ENCODE measurements at places on chromosomes 12 and 14.

DNA sequence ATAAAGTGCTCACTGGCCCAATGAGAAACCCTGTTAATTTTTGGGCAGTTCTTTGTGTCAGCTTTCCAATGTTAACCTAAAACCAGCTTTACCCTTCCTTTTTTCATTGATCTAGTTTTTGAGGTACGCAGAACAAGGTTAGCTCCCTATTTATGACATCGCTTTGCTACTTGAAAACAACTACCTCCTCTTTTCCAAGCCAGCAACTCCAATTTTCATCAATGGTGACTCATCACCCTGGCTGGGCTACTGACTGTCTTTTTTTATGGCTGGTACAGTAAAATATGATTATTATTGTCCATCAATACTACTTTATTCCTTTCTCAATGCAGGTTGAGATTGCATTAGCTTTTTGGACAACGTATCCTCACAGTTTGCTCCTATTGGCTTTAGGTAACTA, 22.5 kb upstream of the AKAP6 start:
- DNase-seq, result no peak

DNA sequence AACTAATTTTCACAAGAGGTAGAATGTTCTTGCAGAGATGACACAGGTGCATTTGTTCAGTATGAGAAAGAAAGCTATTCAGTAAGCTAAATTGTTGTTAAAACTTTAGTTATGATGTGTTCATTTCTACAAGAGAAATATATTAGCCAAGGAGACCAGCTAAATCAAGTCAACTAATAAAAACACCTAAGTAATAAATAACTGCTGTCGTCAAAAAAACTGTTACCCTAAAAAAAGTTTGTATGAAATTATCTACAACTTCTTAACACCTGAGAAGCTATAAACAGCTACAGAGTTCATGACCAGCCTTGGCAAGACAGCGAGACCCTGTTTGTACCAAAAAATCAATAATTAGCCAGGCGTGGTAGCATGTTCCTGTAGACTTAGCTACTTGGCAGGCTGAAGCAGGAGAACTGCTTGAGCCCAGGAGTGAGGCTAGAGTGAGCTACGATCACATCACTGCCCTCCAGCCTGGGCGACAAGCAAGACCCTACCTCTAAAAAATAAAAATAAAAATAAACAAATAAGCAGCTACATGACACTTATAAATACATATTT, 67.6 kb upstream of the AP4S1 start:
- DNase-seq, result no peak

DNA sequence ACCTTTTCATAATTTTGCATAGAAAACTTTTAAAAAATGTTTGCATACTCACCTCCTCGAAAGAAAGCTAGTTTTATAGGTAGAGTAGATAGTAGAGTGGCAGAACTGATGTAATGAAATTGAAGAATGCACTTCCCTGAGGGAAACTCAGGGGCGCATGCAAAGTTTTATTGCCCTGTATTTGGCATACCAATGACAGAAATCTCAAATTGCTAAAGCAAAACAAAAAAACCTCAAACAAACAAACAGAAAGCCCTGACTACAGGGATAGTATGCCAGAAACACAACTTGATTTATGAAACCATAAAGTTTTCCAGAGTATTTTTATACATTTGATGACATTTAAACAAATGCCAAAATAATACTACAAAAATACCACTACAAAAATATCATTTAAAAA, 1.8 kb downstream of the RASSF9 start:
- peak; percentile 30 for DNase-seq

DNA sequence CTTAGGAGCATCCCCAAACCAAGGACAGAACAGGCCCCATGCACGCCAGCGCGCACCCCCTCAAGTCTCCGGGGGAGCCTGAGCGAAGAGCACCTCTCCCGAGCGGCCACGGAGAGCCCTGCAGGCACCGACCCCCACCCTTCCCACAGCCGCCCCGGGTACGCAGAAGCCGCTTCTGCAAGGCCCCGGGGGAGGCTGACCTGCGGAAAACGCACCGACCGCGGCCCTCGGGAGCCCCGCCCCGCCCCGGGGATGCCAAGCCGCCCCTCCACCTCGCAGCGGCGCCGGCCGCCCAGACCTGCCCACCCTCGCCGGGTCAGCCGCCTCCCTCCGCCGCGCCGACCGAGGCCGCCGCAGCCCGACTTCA, 385 bp downstream of the CAPRIN2 start:
- no peak for DNase-seq

GRCh38 chr12:42660968-42661937, 71.7 kb upstream of the PRICKLE1 start:
- no peak for DNase-seq

- peak; percentile 35 for DNase-seq
Measured at GRCh38 chr12:58176296-58176869, 235.0 kb downstream of the ATP23 start.

DNA sequence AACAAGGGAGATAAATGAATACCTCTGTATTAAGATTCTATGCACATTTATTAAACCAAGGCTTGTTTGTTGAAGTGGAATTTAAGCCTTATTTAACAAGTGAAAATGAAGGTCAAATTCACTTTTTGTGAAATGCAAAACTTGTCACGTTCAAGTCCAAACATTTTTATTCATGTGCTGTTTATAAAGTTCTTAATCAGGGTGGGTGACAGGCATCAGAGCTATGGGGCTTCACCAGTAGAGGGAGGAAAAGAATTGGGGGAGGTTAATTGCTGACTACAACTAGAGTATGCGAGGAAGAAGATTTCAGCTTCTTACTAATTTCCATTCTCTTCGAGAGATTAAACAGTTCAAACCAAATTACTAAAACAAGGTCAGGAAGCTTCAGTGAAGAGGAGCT, 9.7 kb downstream of the MOK start:
- DNase-seq, result no peak

DNA sequence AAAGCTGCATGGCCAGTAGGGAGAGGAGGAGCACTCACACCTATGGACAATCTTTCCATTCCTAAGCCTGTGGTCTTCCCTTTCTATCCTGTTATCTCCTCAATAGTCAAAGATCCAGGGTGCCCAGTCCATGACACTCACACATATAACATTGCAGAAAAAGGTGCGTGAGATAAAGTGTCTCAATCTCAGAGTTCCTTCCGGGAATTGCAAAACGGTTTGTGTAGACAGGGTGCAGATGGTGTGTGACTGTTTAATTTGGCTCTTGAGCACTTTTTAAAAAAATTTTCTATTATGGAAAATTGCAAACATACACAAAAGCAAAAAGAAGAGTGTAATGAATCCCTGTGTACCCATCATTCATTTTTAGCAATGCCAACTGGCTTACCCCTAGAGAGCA, 1493.6 kb downstream of the AACS start:
- no peak for DNase-seq

- DNase-seq, result no peak
Measured at GRCh38 chr14:62939970-62940369, 105.3 kb downstream of the KCNH5 start.

DNA sequence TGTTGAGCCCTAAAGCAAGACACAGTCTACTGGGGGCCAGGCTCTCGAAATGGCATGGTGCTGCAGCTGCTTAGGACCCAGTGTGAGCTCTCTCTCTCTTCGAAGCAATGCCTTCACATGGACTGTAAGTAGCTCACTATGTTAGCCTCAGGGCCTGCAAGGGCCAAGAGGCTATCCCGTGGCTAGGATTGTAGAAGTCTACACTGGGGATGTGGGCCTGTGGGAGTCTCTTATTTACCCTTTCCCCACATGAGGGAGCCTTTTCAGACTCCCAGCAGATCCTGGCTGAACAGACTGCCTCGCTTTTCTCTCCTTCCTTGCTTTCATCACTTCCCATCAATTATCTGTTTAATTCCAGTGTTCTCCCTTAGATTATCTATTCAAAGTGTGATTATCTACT, 101.4 kb downstream of the GPR65 start:
- no peak for DNase-seq

DNA sequence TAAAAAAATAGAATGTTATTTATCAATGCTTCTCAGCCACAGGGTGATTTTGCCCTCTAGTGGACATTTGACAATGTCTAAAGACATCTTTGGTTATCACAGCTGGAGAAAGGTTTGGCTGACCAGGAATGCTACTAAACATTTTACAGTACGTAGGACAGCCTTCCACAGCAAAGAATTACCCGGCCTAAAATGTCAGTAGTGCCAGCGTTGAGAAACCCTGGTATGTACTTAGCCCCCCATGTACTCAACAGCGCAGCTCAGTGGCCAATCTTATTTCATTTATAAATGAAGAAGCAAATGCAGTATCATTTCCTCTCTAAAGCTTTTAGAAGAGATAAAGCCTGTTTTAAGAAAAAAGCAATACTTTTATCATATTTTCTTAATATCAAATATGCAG, 5.8 kb downstream of the MARK3 start:
- no peak for DNase-seq

DNA sequence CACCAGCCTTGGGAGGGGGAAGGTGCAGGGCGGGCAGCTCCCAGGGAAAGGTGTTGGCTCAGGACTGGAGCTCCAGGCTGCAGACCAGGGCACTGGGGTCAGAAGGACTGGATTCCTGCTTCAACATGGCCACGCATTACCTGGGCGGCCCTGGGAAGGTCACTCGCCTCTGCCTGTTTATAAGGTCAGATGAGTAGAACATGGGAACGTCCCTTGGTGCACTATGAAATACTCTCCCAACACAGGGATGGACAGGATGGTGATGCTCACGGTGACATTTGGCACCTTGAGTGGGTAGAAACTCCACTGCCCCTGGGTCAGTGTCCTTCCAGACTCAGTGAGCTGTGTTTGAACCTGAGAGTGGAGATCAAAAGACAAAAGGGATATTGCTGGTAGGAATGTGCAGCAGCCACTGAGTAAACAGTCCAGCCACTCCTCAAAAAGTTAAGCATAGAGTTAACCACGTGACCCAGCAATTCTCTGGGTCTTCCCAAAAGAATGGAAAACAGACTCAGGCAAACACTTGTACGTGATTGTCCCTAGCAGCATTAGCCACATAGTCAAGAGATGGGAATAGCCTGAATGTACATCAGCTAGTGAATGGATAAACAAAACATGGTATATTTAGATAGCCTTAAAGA, 9.1 kb upstream of the BDKRB2 start:
- no peak for DNase-seq

GRCh38 chr12:62917926-62918325, 17.0 kb downstream of the PPM1H start:
- no peak for DNase-seq

DNA sequence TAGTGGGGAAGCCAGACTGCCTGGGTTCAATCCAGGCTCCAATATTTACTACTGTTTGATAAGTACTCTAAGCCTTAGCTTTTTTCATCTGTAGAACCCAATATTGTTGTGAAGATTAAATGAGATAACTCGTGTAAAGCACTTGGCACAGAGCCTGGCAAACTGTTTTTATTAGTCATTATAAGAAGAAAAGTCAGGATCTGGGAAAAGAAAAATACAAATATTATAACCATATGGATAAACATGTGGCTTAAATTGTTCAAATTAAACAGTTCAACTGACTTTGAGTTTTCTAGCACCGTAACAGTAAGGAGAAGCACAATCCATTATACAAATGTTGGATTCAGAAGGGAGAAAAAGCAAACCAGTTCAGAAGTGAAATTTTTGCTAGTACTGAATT, 22.0 kb upstream of the CDK17 start:
- no peak for DNase-seq

- DNase-seq, result peak; percentile 3
Measured at GRCh38 chr12:131466932-131467331, 244.0 kb upstream of the SFSWAP start.

DNA sequence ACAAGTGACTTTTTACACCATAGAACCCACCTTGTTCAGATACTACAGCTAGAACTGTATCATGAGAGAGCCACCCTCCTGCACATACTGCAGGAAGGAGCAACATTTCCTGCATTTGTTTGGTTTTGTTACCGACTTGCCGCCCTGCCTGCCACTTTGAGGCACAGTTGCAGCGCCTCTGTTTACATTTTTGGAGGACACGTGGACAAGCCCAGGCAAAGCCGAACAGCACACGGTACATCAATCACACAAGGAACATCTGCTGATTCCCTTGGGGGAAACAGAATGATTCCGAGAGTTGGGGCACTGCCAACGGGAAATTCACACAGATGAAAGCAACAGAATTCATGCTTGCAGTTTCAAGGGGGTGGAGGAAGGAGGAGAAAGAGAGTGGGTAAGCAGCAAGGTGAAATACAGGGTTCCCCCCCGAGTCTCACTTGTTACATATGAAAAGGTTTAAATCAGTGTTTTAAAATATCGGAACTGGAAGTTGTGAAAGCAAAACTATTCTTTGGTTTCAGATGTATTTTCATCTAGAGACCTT, 110.7 kb downstream of the BTG1 start:
- DNase-seq, result peak; percentile 82

GRCh38 chr14:53217316-53217994, 64.3 kb upstream of the DDHD1 start:
- peak; percentile 76 for DNase-seq

- no peak for DNase-seq
Measured at GRCh38 chr12:131091976-131092691, 138.4 kb downstream of the ADGRD1 start.

DNA sequence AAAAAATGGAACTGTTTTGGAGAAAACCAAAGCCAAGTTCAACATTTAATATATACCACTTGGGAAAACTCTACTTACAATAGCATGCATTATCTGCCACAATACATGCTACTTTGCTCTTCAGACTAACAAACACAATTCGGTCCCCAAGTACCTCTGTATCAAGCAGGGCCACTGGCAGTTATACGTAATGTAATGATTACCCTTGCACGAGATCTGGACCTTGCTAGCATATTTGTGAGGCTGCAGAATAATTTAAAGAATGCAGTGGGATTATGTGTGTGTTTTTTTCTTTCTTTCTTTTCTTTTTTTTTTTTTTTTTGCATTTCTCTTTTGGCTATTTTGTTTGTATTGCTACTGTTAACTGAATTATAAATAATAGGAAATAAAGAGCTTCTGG, 22.8 kb upstream of the PYGL start:
- no peak for DNase-seq

DNA sequence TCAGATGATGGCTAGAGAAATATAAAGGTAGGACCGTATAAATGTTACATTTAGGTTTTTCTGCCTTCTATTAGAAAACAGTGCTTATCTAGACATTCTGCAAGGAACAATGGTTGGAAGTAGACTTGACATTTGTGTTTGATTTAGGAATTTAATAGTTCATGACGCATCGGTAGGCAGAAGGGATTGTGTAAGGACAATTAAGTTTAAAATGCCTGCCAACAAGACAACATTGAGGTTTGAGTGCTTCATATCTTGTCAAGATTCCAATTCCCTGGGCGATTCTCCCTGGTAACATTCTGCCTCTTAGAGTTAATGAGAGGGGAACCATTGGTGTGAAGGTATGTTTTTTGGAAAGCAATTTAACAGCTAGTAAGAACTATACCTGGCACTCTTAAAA, 186.8 kb upstream of the RBM19 start:
- no peak for DNase-seq

- no peak for DNase-seq
Measured at GRCh38 chr12:42502682-42503081, 86.9 kb downstream of the PRICKLE1 start.

Measured in stomach (tissue), 19 donors.